ENCODE measurements at places on chromosomes 16 and 17.
A peak's percentile ranks its signal among the peaks of the same experiment; 100 is the strongest.

- DNase-seq, result no peak
Observed at GRCh38 chr16:5905935-5906334, 808.3 kb upstream of the EEF2KMT start.

DNA sequence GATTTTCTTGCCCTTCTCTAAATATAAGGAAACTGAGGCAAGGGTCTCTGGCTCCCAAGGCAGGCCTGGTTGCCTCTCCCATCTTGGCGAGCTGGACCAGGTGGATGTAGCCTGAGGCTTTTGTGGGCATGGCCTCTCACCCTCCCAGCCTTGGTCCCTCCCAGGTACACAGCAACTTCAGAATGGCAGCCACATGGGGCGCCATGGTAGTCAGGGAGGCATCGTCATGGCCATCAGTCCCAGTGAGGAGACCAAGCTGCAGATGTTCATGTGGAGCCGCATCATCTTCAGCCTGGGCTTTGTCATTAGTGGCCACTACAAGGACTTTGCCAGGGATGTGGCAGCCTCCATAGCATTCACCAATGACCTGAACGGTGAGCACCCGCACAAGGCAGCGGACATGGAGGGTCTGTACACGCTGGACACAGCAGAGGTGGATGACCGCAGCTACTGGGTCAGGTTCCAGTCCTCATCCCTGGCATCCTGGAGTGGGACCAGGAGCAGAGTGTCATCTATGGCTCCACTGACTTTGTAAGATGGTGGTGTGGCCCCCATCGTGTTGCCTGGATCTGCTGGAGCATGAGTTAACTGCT lies 165.8 kb upstream of the ZNF267 start:
- DNase-seq, result no peak

- no peak for DNase-seq
Observed at GRCh38 chr16:67296420-67296819, 17.1 kb downstream of the PLEKHG4 start.

DNA sequence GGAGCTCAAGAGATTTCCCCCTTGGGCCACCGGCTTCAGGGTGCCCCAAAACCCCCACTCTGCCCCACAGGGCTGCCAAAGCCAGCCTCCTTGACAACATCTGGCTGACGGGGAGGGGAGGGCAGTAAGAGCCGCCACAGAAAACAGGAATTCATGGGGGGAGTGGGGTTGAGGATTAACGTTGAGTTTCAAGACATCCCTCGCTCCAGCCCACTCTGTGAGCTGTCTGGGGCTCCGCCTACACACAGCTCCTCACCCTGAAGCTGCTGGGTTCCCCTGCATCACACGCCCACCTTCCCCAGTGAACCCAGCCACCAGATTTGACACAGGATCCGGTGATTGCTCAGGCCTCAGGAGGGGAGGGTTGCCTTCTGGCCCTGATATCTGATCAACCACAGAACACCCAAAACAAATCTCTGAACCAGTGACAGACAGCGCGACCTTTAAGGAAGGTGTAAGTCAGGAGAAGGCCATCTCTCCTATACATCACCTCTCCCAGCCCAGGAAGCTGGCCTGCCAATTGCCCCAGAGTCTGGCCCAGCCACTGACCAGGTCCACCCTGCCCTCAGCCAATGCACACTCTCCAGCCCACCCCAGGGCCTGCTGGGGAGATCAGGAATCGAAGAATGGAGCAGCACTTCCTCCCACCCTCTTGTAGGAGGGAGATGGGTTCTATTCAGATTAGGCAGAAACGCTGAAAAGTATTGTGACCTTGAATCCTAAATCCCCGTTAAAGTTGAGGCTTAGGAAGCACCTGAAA lies 132.1 kb downstream of the CLEC16A start:
- DNase-seq, result no peak

DNA sequence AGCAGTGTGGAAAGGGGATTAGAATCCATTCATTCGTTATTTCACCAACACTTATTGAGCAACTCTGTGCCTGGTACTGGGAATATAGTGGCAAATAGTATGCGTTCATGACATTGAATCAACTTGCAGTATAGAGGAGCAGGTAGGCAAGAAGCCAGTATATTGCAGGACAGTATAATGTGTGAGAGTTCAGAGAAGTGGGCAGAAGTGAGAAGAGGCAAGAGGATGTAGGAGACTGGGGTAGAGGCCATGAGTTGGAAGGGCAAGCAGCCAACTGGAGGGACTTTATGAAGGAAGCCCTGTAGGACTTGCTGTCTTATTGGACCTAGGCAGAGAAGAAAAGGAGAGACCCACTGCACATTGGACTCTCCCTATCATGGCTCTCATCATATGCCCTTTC lies 12.3 kb downstream of the HSD17B2 start:
- DNase-seq, result no peak

DNA sequence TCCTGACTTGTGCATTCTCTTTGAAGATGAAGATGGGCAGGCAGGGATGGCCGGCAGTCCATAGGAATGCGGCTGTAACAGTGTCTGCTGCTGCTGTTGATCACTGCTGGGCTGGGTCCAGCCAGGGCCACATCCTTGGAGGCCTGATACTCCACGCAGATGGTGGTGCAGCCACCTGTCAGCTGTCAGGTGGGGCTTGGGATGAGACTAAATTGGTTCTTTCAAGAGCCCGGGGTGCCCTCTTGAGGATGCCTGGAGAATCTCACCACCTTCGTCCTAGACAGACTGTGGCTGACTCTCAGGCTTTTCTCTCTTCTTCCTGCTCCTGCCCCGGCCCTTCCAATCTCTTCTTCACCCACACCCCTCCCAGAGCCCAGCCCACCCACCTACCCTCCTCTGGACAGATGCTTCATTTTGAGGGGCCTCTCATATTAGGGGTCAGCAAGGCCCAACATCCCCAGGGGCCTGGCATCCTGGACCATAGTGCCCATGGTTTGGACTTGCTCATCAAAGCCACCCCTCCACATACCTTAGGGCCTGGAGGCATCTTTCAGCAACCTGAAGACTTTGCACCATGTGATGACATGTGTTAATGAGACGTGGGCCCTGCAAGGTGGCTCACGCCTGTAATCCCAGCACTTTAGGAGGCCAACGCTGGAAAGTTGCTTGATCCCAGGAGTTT lies 19.1 kb downstream of the OSBPL7 start:
- DNase-seq, result peak; percentile 87

GRCh38 chr16:82024316-82024715 lies 10.7 kb upstream of the HSD17B2 start:
- DNase-seq, result no peak

DNA sequence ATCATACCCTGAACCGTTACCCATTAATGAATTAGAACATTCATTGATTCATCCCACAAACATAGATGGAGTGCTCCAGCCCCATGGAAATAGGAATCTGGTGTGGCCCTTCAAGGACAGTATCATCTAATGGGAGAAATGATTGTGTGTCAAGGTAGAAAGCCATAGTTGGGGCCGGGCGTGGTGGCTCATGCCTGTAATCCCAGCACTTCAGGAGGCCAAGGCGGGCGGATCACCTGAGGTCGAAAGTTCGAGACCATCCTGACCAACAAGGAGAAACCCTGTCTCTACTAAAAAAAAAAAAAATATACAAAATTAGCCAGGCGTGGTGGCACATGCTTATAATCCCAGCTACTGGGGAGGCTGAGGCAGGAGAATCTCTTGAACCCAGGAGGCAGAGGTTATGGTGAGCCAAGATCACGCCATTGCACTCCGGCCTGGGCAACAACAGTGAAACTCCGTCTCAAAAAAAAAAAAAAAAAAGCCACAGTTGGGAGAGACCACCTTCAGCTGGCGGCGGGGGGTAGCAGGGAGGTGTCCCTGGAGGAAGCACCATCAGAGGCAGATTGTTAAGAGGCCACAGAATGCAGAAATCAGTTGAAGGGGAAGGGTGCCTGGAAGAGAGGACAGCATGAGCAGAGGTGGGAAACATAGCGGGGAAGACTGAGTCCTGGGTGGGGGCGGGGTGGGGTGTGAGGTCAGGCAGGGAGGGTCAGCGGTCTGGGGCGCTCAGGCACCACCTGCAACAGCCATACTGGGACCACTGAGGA lies 60.0 kb downstream of the USP22 start:
- no peak for DNase-seq

DNA sequence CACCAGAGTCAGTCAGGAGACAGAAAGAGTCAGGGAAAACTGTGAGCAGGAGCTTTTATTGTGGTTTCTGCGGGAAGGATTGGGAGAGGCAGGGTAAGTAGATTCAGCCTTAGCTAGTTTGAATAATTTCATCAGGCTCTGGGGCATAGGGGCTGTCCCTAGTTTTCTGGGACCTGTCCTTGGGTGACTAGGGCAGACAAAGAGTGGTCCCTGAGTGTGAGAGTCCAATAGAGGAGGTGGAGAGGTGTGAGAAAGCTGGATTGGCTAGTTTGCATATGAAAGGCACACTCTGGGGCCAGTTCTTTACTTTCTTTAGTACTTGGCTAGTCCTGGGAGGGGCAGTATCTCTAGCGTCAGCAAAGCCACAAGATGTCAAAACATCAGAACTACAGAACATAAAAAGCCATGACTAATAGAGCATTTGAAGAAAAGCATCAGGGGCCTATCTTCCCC lies 255.6 kb downstream of the HS3ST3A1 start:
- DNase-seq, result no peak

DNA sequence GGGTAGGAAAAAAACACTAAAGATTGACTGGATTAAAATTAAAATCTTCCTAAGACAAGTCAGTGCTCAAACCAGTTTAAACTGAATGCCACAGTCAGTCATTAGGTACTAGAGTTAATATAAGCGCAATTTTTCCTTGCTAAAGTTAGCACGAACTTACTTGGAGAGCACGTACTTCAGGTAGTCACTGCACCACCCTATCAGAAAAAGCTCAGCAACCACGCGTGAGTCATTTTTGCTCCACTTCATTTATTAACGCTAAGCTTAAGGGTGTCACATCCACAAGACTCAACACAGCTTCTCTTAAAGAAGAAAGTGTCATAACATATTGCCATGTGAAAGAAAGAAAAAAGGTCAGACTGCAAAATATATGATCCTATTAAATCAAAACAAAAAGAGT lies 53.1 kb downstream of the TEX2 start:
- DNase-seq, result no peak

DNA sequence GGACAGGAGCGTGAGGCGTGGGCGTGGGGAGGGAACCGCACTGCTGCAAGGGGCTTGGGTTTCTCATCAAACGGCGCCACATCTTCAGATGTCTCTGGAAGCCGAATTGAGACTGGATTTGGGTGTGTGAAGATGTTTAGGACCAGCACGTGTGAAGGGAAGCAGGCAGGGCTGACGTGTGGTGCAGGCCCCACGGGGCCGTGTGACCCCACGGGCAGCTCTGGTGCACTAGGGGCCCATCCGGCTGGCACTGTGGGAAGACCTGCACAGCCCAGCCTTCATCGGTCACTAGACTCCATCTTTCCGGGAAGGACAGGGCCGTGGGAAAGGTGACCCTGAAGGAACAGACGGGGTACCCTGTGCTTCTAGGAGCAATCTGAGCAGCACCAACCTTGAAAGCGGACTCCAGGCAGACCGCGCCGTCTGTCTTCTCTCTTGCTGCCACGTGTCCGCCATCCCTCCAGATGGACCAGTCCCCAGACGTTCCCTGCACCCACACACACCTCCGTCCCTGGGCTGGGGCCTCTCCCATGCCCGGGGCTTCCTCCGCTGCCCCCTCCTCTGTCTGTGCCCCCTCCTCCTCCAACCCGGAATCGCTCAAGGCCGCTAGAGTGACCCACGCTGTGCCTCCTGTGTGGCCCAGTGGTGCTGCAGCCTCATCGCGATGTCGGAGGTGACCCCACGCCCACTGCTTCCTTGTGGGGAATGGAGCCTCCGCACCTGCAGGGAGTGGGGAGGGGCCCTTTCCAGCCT lies 23.4 kb upstream of the CBFA2T3 start:
- DNase-seq, result no peak

GRCh38 chr16:79970551-79971236 lies 370.2 kb upstream of the MAF start:
- no peak for DNase-seq

DNA sequence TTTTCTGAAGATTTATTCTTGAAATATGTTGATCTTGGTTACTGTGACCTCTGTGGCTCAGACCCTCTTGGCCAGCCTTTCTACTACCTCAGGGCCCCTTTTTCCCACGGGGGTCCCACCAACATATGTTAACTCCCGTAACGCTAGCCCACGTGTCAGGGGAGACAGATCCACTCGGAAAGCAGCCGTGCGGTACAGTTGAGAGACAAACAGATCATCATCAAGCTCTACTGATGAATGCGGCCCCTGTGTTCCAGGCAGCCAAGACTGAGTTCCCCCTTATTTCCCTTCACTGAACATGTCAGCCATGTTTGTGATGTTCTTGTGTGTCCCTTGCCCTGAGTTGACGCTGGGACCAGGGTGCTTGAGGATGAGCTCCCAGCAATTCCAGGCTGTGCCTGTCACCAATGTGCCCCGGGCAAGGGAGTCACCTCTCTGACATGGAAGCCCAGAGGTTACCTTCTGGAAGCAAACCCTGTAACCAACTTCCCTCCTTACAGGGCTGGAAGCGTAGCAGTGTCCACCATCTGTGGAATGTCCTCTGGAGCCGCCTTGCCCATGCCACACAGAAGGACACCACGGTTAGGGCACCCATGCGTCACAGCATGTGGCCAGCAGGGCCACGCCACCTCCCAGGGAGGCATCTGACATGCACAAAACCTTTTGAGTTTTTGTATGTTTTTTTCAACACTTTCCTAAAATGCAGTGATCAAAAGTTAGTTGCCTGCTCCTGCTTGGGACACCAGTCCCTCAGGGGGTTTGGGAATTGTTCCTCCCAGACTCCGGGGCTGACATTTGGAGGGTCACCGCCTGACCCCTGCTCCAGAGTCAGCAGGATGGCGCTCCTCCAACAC lies 193.7 kb upstream of the CHMP6 start:
- no peak for DNase-seq

DNA sequence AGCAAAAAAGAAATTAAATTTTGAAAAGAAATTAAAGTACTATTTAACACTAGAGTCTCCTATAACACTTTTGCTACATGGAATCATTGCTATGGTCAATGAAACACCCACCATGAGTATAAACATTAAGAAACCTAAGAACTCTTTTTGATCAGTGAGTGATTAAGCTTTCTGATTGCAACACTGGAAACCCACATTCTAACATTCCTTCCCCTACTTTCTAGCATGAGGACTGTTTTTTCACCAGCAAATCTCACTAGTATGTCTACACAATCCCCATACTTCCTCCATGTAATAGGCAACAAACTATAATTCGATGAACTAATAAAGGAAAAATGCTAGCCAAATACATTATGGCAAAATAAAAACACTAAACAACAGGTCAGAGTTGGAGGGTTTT lies 54.7 kb downstream of the SKAP1 start:
- no peak for DNase-seq

GRCh38 chr17:76193591-76193990 lies 46.7 kb downstream of the RNF157 start:
- no peak for DNase-seq

GRCh38 chr17:74190807-74191406 lies 12.6 kb upstream of the RPL38 start:
- DNase-seq, result no peak

- no peak for DNase-seq
Observed at GRCh38 chr17:80920441-80920840, 71.2 kb upstream of the CHMP6 start.

- DNase-seq, result no peak
Observed at GRCh38 chr17:72349491-72349995, 228.7 kb downstream of the SOX9 start.

- DNase-seq, result no peak
Observed at GRCh38 chr16:54719624-54720023, 211.0 kb upstream of the IRX5 start.
